ENCODE measurements at places on chromosomes 4 and X. TPM values are rescaled to one million over a fixed set of nuclear protein-coding genes. Genes with fewer than 3 reads are reported as not detected.
A peak's percentile ranks its signal among the peaks of the same experiment; 100 is the strongest.

HSFX4 gene
- total RNA-seq: not detected

GSX2 gene
- total RNA-seq: not detected

HCFC1 gene
- 35.7 TPM for total RNA-seq

PCDH10 gene
- total RNA-seq: 0.39 TPM

KLHL5 gene
- total RNA-seq: 18.4 TPM

DCAF12L2 gene
- total RNA-seq: 0.08 TPM

PAGE1 gene
- total RNA-seq: not detected

NMU gene
- total RNA-seq: not detected

SATL1 gene
- 0.12 TPM for total RNA-seq

P2RY8 gene
- 1.8 TPM for total RNA-seq

HHIP gene
- total RNA-seq: 0.31 TPM

DNA sequence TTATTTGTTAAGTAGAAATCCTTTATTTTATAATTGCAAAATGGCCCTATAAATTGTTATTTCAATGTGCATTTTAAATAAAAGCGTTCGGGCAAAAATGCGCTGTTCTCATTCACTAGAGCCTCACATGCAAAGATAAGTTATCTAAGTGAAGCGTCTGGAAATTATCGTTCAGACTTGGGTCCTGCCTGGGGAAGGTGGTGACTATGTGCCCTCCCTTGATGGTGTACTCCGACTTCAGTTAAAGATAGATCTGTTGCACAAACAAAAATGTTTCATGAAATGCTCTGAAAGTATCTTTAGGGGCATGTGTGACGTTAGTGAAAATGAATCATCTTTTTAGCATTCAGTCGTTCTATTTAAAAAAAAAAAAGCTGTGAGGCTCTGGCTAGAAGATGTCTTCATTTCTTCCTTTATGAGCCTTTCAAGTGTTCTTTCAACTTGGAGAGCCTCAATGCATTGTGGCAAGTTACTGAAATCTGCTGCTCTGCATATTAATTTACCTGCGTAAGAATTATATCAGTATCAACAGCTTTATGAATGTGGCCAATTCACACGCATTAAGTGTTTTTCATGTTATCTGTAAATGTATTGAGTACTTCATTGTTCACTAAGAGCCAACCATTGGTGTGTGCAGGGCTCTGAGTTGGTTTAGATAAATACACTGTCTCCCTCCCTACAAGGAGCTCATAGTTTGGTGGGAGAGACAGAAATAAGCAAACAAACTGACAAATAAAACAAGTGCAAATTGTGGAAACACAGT, 83.0 kb downstream of the AFF1 start:
- DNase-seq: no peak

DNA sequence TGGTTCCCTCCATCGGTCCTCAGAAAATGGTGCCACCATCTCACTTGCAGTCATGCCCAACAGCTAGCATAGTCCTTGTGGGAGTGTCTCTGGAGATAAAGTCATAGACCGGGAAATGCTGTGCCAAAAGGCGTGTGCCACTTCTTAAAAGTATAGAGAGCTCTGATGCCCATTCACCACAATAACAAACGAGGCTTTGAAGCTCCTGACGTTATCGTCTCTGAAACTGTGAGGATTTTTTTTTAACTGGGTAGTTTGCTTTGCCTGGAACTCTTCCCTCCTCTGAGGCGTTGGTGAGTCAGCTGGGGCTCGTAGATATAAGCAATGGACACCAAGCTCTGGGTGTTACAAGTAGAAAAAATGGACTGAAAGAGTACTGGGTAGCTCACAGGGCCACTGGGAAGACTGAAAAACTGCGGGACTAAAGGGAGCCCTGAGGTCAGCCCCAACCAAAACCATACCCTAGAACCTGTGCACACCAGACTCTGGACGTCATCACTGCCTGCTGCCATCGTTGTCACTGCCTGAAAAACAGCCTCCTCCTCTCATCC, 89.4 kb upstream of the TRIM2 start:
- DNase-seq: no peak

GRCh38 chr4:102612824-102613366, 111.7 kb downstream of the NFKB1 start:
- no peak for DNase-seq

DNA sequence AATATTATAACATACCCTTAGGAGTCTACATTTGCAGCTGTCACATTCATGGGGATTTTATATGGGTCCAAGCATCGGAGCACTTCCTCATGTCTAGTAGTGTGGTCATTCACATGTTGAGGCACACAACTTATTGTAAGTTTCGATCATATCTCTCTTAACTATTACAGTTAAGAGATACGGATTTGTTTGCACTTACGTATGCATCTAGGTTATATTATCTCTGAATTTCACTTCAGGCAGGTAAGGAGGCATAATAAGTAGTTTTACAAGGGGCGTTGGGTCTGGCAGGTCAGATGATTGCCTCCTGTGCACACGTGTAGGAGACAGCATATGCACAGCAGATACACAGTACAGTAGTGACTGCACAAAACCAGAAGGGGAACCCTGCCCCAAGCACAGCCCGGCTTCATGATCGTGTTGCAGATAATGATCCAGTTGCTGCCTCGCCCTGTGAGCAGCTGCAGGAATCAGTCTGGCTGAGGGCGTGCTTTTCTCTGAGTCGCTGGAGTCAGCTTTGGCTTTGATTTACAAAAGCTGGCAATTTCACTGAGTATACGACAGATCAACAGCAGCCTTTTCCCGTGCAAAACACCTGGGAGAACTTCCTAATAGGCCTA, 302.9 kb upstream of the GATB start:
- DNase-seq: no peak

DNA sequence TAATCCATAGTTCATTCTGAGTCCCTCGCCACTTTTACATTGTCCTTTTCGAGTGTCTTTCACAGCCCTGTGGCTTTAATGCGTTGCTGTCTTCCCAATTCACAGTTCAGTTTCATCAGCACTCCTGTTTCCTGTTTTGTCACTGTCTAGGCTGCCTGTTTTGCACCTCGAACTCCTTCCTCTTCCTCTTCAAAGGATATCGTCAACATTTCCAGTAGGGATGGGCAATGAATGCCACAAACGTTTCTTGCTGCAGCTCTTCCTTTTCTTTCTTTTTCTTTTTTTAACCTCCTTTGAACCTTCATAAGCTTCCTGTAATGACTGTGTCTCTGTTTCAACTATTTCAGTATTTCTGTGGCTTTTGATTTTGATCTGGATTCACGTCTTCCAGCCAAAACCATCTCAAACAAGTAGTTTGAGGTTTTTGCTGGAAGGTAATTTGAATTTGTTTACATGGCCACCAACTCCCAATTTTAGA, 105.4 kb downstream of the ANXA3 start:
- no peak for DNase-seq

- DNase-seq: no peak
Measured at GRCh38 chrX:49101629-49101984, 21.9 kb upstream of the WDR45 start.

DNA sequence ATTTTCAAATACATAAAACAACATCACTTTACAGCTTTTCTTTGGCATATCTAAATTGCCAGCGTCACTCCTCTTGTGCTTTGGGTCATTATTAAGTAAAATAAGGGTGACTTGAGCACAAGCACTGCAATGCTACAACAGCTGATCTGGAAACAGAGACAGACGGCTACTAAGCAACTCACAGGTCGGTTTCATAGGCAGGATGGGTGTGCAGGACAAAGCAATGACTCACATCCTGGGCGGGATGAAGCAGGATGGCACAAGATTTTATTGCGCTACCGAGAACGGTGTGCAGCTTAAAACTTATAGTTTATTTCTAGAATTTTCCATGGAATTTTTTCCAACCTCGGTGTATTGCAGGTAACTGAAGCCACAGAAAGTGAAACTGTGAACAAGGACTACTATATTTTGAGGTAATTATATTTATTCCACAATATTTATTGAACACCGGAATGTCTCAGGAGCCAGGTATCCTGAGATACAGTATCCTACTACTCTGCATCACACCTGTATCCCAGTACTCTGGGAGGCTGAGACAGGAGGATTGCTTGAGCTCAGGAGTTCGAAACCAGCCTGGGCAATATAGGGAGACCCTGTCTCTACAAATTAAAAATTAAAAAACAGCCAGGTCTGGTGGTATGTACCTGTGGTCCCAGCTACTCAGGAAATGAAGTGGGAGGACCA, 215.5 kb downstream of the APBB2 start:
- peak; percentile 27 for DNase-seq

- no peak for DNase-seq
Measured at GRCh38 chrX:38117485-38117884, 103.2 kb downstream of the SRPX start.

GRCh38 chr4:184019076-184019475, 114.0 kb downstream of the STOX2 start:
- no peak for DNase-seq

DNA sequence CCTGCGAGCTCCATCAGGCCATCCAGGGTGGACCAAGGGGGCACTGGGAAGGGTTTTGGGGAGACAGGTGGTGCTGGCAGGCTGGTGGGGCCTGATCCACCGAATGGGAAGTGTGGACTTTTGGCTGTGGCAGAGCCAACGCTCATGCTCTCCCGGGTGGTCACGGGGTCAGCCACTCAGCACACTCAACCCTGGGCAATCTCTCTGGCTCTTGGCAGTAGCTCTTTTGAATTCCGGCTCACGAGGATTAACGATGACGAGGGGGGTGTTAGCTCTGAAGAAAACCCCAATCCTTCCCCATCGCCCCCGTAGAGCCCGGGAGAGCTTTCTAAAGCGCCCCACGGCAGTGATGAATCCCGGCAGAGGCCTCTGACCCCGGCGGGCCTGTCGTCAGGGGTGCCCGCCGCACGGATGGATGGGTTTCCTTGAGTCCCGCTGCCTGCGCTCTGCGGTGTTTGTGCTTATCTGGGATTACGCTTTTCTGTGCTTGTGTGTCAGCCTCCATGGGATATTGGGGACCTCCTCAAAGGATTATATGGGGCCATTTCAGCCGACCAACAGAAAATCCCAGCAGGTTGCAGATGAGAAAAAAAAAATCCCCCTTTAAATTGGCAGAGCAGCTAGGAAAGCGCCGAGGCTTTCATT, 156.8 kb upstream of the PSAPL1 start:
- DNase-seq: no peak

GRCh38 chr4:86496094-86497080, 97.7 kb upstream of the PTPN13 start:
- no peak for DNase-seq

DNA sequence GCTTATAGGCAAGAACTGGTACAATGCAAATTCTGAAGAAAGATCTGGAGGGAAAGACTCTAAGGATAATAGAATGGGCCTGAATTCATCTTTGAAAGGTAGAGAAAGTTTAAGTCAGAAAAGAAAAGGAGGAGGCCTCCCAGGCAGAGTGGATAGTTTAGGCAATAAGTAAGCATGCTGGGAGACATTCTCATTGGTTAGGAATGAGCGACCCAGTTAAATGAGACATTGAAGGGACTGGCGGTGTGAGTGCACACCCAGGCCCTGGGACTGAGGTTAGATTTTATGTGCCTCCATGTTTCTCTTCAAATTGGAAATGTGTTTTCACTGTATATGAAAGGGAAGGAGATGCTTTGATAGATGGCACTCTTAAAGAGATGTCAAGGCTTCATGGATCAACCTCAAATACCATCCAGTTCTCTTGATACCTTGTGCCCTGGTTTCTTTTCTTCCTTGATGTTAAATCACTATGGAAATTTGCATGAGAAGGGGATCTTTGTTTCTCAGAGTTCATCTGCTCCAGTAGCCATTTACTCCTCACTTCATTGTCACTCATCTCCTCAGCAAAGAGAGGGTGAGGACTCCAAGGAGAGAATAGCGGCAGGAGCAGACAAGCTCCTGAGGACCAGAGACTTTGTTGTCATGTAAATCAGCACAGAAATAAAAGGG, 584.2 kb upstream of the INTU start:
- no peak for DNase-seq

- no peak for DNase-seq
Measured at GRCh38 chr4:176054942-176055341, 10.7 kb upstream of the WDR17 start.

- DNase-seq: no peak
Measured at GRCh38 chrX:9456250-9457074, 8.4 kb upstream of the TBL1X start.

- no peak for DNase-seq
Measured at GRCh38 chr4:125551466-125551865, 236.7 kb downstream of the FAT4 start.

DNA sequence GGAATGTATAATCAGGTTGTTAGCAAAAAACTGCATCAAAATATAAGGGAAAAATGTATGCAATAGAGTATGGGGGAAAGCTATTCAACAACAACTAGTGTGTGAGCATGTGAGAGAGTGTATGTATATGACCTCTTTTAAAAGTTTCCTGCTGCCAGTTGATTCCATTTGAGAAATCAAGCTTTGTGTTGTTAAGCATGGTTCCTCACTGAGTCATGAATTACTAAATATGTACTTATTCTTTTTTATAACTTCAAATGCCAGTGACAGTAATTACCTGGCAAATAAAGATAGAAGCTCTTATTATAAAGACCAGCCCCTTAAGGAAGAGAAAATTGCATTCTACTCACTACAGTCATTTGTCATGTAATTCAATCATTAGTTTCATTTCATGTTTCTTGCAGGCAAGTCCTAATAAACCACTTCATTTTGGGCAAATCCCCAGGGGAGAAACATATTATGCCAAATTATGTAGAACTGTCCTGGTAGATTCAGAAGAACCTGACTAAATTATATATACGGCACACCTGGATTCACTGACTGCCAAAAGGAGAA, 19.2 kb downstream of the RASGEF1B start:
- no peak for DNase-seq

GRCh38 chrX:120575379-120576114, 14.8 kb upstream of the CUL4B start:
- DNase-seq: no peak

GRCh38 chr4:2353222-2354107, 65.0 kb downstream of the ZFYVE28 start:
- DNase-seq: no peak

GRCh38 chr4:7275067-7275466, 82.7 kb downstream of the SORCS2 start:
- no peak for DNase-seq

DNA sequence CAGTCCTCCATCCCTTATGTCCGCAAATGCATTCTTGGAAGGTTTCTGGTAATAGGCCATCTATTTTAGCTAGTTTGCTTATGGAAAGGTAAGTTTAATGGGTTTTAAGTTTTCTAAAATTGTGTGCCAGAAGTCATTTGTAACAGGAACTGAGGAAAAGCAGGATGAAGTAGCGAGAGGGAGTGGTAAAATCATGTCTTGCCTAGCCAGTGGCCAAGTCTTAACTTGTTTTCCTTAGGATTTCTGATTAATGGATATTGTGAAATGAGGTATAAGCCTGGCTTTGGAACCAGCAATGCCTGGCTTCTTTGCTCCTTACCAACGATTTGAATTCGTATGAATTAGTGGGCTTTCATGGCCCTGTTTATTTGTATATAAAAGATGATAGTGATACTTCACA, 7.3 kb downstream of the SEC24B start:
- DNase-seq: no peak

GRCh38 chrX:39440799-39441284, 639.6 kb downstream of the MID1IP1 start:
- no peak for DNase-seq

- DNase-seq: no peak
Measured at GRCh38 chrX:70826715-70827114, 81.8 kb downstream of the TEX11 start.

- peak; percentile 20 for DNase-seq
Measured at GRCh38 chr4:1805493-1806222, 12.6 kb downstream of the FGFR3 start.

Measured in left cardiac atrium (tissue), 4 donors.